NB4 (cell line): ENCODE measurements at places on chromosomes 3 and 15.

DNA sequence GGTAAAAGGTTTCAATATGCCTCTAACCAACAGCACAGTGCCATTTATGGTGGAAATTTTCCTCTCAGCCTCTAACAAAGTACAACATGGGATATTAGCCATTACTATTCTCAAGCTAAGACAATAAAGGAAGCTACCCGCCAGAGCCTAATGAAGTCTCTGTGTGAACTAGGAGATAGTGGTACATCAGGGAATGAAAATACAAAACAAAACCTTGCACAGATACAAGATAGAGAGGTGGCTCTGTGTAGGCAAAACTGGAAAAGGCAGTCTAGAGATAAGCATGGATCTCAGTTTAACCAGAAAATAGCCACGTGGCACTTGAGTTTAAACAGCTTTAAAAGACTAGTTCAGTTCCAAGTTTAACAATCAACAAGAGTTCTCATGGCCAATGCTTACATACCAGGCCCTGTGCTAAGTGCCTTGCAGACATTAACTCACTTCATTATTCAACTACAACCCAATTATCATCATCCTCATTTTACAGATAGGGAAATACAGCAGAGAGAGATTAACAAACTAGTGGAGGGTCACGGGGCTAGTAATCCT, 279.3 kb downstream of the IGSF11 start:
- DNase-seq, result no peak

GRCh38 chr3:71309342-71309741, 274.2 kb downstream of the FOXP1 start:
- DNase-seq, result peak; percentile 6

DNA sequence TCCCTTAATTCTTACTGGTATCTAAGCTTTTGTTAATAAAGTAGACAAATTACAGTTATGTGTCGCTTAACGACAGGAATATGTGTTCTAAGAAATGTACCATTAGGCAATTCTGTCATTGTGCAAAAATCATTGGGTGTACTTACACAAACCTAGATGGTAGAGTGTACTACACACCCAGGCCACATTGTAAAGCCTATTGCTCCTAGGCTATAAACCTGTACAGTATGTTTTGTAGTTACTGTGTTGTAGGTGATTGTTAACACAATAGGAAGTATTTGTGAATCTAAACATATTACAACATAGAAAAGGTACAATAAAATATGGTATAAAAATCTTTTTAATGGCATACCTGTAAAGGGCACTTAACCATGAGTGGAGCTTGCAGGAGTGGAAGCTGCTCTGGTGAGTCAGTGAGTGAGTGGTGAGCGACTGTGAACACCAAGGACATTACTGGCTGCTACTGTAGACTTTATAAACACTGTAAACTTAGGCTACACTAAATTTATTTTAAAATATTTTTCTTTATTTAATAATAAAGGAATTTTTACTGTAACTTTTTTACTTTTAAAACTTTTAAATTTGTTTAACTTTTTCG, 47.4 kb downstream of the FSIP1 start:
- DNase-seq, result no peak

DNA sequence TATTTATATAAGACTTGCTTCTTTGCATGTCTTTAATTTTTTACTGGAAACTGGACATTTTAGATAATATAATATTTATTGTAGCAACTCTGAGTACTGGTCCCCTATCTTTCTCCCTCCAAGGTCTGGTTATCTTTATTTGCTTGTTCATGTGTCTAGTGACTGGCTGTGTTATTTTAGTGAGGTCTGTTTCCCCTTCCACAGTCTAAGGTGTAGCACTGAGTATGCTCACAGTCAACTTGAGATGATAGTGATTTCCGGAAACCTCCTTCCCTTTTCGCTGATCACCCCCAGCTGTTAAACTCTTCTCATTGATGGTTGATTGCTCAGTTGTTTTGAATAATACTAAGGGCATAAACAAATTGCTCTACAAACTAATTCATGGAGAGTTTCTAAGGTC, 37.0 kb downstream of the PCNP start:
- no peak for DNase-seq

DNA sequence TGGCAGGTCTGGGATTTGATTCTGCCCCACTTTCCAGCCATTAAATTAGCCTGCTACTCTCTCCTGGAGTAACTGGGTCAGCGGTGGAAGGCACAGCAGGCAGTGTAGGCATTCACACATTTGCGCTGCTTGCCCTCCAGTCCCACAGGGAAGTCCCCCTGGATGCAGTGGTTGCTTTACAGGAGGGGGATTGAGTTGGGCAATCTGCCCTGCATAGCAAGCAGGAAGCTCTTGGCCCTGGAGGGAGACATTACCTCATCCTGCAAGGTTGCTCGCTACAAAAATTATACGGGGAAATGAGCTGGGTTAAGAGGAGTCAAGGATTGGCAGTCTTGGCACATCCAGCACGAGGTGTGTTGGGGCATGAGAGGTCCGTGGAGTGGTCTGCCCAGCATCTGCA, 14.8 kb downstream of the MCM2 start:
- DNase-seq, result peak; percentile 39

GRCh38 chr3:179166561-179167201, 18.5 kb downstream of the PIK3CA start:
- DNase-seq, result no peak

GRCh38 chr3:59572106-59572505, 522.3 kb upstream of the CFAP20DC start:
- no peak for DNase-seq

- DNase-seq, result peak; percentile 42
These were observed 74.3 kb downstream of the TCF12 start for GRCh38 chr15:56992725-56993124.

GRCh38 chr3:37601832-37602231, 259.8 kb upstream of the CTDSPL start:
- DNase-seq, result no peak

- DNase-seq, result no peak
These were observed 1.4 kb downstream of the USP3 start for GRCh38 chr15:63505842-63506222.

GRCh38 chr15:69540622-69541021, 88.0 kb downstream of the RPLP1 start:
- DNase-seq, result no peak

DNA sequence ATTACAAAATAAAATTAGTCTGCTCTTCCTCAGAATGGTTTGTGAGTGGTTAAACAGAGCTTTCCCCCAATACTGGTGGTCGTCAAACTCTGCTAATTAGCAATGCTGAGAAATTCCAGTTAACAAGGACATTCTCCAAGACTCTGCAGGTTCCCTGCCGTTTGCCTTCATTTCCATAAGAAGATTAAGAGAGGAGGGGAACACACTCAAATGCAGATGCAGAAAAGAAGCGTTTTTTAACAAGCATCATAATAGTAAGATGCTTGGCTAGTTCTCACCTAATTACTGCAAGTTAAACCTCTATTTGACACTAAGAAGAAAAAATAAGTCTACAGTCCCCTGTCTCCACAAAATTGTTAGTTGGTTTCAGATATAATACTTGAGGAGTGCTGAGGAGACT, 3.7 kb upstream of the SOX2 start:
- DNase-seq, result no peak

- DNase-seq, result peak; percentile 66
These were observed 1038.5 kb upstream of the NR2F2 start for GRCh38 chr15:95291898-95292472.

- no peak for DNase-seq
These were observed 218.2 kb upstream of the MDFIC2 start for GRCh38 chr3:70530626-70531025.

DNA sequence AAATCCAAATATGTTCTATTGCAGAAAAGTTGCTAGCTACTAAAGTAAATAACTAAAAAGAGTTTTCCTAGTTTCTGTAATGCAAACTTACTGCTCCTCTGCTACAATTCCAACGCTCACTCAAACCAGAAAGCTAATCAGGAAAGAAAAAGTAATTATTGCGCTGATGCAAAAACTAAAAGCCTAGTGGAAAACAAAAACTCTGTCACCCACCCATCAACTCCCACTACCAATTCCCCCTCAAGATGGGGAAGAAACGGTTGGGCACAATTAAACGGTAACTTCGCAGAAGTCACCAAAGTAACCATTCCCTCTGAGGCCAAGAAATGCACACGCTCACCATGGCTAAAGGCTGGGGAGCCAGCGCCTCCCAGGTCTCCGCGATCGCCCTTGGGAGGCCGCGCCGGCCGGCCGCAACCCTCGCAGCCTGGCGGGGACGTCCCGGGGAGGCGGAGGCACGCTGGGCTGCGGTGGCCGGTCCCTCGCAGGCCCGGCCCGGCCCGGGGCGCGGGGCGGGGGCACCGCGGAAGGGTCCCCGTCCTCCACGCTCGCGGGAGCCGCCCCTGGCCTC, 684 bp downstream of the SLTM start:
- DNase-seq, result no peak

DNA sequence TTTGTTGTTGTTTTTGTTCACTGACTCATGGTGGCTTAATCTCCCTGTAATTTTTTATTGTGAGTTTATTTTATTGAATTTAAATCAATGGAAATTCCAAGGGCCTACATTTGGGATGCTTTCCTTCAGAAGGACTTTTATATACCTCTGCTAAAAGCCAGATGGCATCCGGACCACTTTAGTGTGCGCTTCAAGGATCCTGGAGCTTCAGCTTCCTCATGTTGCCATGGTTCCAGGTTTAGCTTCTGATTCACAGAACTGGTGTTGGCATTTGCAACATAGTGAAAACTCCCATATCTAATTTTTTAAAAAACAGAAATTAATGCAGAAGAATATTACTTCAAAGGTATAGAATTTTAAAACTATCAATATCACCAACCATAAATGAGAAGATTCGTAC, 8.5 kb upstream of the HACD2 start:
- DNase-seq, result no peak

- DNase-seq, result no peak
These were observed 42.2 kb downstream of the CHDH start for GRCh38 chr3:53803816-53804695.

GRCh38 chr3:44033123-44033522, 208.6 kb upstream of the TOPAZ1 start:
- DNase-seq, result no peak

DNA sequence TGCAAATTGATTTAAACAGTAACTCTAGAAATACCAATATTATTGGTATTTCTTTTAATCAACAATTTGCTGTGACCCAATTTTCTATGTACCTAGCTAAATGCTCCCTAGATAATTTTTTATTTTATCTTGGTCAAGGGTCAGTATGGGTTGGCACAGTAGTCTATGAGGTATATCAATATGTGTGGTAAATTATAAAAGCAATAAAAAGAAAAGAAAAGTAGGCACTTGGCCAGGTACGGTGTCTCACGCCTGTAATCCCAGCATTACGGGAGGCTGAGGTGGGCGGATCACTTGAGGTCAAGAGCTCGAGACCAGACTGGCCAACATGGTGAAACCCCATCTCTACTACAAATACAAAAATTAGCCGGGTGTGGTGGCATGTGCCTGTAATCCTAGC, 34.0 kb upstream of the STIMATE start:
- no peak for DNase-seq

GRCh38 chr3:58492494-58492905, 604 bp downstream of the KCTD6 start:
- DNase-seq, result peak; percentile 33

GRCh38 chr3:158312560-158313141, 202.8 kb downstream of the RSRC1 start:
- no peak for DNase-seq

DNA sequence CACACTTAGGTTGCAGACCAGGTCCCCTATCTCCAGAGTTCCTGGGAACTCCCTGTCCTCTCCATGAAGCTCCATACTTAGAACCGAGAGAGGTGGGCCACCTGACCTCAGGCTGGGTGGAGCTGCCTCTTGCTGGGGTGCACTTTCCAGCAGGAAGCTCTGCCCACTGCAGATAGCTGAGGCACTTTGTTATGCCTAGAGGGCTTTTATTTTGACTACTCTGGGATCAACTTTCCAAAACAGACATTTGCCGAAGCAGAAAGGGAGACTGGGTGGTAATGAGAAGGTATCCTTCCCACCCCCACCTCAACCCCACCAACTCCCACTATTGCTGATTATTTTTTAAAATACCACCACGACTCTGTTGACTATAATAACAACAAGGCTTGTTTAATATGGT, 54.7 kb downstream of the CLDN11 start:
- DNase-seq, result no peak

DNA sequence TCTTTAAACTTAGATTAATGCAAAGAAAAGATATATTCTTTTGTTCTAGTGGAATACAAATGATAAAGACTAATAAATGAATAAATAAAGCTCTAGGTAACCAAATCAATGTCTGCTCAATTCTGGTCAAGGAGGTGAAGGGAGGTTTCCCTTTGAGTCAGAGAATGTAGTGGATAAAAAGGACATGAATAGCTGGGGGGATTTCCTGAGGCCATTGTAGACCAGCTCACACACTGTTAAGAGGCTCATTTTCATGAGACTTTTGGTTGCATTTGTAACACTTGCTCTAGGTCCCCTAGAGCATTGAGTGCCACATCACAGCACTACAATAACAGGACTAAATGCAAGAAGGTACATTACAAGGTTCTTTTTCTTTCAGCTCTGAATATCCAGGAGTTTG, 170.7 kb downstream of the TIGIT start:
- DNase-seq, result no peak

DNA sequence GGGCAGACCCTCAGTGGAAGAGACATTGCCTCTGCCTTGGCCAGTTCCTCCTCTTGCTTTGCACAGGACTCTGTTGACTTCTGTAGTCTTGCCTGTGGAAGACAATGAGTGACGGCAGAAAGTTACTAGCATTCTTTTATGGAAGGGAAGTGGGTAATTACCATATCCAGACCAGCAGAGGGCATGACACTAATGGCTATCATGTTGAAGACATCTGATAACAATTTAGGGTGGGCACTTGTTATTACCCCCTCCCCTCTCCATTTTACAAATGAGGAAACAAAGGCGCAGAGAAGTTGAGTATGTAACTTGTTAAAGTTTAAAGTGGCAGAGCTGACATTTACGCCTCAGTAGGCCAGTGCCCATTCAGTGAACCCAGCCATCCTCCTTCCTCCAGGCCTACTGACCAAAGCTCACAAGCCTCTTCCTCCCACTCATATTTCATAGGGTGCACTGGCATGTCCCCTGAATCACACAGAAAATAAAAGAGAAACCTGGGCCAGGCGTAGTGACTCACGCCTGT, 48.2 kb upstream of the FMN1 start:
- DNase-seq, result peak; percentile 32

GRCh38 chr15:31609906-31610305, 283.3 kb downstream of the KLF13 start:
- no peak for DNase-seq

DNA sequence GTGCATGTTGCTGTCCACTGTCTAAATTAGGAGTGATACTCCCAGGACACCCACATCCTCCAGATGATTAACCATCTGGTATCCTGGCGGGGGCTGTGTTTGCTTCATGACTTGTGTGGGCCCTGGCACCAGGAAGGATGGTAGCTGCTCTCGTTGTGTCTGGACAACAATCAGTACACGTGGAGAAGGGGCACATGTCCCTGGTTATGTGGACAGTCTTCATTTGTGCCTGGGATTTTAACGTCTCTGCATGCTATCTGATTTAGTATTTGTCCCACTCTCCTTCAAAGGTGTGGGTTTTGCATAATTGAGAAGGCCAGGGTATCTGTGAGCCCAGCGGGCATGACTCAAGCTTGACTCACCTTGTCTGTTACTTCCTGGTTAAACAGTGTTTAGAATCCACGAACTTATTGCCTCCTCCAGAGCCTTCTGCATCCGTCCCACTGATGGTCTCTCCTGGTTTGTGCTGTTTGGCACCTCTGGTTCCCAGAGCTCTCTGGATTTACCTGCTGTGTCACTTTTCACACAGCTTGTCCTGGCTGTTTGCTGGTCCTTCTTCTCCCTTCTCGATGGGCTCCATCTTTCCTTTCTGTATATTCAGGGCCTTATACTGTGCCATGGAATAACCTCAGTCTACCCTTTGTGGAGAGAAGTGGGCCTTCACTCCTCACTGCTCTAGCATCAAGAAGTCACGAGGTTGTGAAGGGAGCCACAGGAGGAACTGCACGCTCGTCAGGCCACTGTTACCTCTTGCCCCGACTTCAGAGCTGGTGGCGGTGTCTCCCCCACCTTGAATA, 32.5 kb downstream of the ARNT2 start:
- DNase-seq, result peak; percentile 12
